ENCODE measurements at places on chromosomes 12 and 14.

DNA sequence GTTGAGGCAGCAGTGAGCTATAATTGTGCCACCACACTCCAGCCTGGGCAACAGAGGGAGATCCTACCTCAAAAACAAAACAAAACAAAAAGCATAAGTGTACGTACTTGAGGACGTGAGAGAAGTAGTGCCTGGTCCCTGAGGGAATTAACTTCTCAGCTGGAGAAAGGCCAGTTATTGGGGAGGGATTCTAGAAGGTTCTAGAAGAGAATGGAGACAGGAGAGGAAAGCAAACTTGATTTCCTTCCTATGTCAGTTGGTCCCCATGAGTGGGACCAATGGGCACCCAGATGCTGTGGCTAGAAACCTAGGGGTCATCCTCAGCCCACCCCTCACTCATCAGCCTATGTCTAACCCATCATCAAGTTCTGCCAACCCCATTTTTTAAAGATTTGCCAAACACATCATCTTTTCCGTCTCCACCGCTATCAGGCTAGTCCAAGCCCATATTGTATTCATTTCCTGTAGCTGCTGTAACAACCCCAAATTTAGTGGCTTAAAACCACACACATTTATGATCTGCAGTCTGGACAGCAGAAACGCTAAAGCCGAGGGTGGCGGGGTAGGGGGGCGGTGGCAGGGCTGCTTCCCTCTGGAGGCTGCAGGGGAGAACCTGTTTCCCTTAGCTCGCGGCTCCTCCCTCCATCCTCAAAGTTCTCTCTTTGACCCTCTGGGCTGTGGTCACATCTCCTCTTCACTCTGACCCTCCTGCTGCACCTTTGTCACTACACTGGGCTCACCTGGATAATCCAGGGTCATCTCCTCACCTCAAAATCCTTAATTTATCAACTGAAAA, 7.2 kb upstream of the RBM19 start:
- DNase-seq, result no peak

GRCh38 chr14:76574416-76575095, 186.7 kb upstream of the VASH1 start:
- DNase-seq, result no peak

- DNase-seq, result no peak
These were observed 204.3 kb upstream of the FRMD6 start for GRCh38 chr14:51447411-51447810.

DNA sequence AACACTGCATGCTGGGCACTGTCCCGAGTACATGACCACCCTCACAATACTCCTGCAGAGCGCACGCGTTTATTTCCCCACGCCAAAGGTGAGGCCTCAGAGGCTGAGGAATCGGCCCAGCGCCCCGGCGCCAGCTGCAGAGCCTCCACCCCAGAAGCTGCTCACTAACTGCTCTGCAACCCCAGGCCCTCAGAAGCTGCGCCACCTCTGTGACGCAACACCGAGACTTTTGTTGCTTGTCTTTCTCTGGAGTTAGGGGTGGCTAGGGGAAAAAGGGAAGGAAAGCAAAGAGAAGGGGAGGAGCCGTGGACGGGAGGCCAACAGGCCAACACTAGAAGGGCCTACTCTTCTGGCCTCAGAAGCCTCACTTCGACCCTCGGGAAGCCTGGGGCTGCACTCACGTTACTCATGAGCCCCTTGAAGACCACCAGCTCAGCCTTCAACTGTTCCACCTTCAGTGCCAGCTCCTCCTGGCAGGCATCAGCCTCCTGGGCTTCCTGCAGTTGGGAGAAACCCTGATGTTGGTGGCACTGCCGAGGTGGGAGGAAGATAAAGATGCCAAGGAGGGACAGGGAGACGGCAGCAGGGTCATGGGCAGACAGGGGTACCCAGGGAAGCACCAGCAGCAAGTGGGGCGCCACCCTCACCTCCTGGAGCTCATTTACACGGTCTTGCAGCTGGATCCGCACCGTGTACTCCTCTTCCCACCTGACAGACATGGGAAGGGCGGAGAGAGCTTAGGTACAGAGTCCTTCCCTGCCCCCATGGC, 5.4 kb downstream of the IFFO1 start:
- no peak for DNase-seq

DNA sequence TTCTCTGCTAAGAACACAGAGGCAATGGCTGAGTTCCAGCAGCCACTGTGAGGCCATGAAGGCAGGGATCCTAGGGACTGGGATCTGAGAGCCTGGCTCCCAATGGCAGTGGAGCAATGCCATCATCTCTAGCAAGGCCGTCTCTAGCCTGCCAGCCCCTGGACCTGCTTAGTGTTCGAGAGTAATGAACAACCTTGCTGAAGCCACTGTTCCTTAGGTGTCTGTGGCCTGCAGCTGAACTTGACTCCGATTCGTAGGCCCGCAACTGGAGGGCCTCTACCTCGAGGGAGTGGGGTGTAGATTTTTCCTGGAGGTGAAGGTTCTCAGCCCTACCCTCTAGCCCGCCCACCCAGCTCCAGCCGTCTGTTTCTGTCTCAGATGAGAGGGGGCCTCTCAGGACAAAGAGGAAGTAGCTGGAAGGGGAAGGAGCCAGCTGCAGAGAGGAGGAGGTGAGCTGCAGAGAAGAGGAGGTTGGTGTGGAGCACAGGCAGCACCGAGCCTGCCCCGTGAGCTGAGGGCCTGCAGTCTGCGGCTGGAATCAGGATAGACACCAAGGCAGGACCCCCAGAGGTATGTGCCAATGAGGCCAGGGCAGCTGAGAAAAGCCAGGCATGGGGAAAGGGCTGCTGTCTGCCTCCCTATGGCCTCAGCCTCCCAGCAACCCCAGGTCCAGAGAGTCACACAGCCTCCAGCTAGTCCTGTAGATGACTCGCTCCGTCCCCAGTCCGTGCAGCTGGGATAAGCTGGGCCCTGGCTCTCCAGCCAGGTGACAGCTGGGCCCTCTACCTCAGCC, at the start of gene PLD4:
TSS of gene PLD4 (plus strand) at position 459 of the 793 bp plus-strand sequence. CDS start 2,262 bp downstream, outside the sequence.
- no peak for DNase-seq

GRCh38 chr14:74905595-74906142, 17.4 kb downstream of the RPS6KL1 start:
- peak; percentile 72 for DNase-seq

GRCh38 chr12:120856980-120857379, 47.2 kb downstream of the SPPL3 start:
- no peak for DNase-seq

GRCh38 chr14:105525861-105526775, at the start of gene TMEM121:
TMEM121 (plus strand) TSS chr14:105526583; CDS start chr14:105528835, 2,252 bp downstream.
- no peak for DNase-seq

DNA sequence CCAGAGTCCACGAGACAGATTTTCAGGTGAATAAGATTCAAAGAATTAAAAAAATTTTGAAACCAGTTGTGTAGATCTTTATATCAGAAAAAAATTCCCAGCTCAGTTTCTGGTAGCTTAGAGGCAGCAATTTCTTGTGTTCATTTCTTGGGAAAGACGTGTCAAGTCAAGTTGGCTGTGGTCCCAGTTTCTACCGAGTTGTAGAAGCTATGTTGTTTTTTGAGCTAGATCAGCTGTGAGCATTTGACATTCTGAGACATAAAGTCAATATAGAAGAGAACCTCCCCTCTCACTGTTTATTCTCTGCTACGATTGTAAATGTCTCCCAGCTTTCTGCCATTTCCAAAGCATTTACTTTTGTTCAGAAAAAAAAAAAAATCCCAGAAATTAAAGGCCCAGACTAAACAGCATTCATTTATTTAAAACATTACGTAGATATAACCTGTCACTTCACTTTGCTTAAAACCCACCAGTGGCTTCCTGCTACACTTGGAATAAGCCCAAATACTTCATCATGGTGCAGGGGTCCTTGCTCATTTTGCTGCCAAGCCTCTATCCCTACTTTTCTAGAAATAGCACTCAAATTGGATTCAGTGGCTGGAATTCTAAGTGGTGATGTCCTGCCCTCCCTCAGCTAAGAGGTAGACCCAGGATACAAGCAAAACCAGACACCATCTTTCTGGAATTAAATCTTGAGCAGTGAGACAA, 20.6 kb upstream of the PYGL start:
- DNase-seq, result no peak

GRCh38 chr12:115467531-115467930, 783.6 kb upstream of the TBX3 start:
- DNase-seq, result no peak

DNA sequence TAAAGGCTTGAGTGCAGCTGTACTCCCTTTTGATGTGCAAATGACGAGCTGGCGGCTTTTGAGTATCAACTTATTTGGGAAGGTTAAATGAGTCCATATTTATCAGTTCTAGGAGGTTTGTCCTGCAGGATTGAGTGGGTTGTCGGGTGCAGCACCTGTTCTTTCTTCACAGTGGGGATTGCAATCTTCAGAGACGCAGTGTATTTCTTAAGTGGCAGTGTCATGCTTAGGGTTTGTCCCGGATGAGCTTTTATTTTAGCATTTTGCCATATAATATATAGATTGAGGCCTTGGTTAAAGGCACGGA, 1.2 kb downstream of the FUT8 start:
- DNase-seq, result no peak

GRCh38 chr12:49338830-49339463, 2.0 kb upstream of the C1QL4 start:
- DNase-seq, result no peak

GRCh38 chr12:56658921-56659320, 13.1 kb upstream of the ATP5F1B start:
- no peak for DNase-seq

- DNase-seq, result no peak
These were observed 92.6 kb downstream of the NUMB start for GRCh38 chr14:73365727-73366126.

GRCh38 chr14:79852950-79853744, 358.2 kb downstream of the DIO2 start:
- DNase-seq, result no peak

DNA sequence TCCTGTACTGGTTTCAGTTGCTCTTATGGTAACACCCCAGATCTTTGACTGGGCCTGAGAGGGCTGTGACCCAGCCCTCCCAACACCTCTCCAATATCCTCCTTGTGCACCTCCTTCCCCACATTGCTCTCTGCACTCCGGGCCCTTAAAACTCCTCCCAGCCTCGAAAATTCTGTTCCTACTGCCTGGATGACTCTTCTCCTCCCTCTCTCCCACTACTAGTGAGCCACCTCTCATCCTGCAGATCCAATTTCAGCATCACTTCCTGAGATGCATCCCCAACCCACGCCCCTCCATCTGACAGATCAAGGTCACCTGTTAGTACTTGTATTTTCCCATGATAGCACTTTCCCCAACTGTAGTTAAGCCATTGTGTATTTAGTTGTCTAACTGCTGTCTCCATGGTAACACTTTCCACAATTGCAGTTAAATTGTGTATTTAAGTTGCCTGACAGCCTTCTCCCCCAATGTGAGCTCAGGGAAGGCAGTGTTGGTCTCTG, 11.5 kb upstream of the NT5DC3 start:
- DNase-seq, result no peak

DNA sequence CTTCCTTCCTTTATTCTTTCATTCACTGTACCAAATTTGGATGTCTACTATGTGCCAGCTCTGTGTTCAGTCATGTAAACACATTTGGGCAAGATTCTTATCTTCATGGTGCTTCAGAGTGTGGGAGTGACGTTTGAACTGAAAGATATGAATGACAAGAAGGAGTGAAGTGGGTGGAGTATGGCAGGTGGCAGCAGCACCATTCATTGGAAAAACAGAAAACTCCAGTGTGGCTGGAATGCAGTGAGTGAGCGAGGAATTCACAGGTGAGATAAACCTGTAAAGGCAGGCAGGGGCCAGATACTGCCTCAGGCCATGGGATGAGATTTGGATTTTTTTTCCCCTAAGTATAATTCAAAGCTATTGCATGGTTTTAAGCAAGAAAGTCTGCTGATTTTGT, 140.7 kb upstream of the CCDC198 start:
- DNase-seq, result no peak

DNA sequence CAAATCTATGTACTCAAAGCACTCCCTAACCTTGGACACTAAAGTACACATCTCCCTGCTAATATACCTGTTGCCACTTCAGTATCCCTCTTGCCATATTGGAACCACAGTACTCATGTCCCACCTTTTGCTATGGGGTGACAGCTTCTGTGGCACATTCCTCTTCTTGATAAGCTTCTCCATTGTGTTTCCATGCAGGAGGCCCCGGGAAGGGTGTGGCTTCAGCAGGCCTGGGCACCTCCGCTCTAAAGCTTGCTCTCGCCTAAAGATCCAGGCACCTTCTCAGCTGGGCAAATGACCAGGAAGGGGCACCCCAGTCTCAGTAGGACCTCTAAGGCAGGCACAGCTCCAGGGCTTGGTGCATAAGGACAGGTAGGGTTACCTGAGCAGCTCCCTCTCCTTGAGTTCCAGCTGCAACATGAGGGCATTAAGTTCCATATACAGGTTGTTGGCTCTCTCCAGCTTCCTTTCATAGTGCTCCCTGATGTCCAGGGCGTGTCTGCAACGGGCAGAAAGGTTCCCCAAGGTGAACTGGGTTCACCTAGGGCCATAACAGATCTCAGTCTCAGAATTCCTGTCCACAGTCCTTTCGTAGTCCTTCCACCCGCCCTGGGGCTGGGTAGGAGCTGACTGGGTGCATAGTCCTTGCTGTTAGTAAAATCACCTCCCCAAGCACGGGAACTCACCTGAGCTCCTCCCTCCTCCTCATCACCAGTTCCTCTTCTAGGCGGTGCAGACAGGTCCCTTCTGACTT, 15.9 kb downstream of the MAP3K12 start:
- no peak for DNase-seq

- no peak for DNase-seq
These were observed 85.0 kb upstream of the GPR68 start for GRCh38 chr14:91329486-91330014.

- no peak for DNase-seq
These were observed 350.1 kb downstream of the TMTC2 start for GRCh38 chr12:83036847-83037246.

DNA sequence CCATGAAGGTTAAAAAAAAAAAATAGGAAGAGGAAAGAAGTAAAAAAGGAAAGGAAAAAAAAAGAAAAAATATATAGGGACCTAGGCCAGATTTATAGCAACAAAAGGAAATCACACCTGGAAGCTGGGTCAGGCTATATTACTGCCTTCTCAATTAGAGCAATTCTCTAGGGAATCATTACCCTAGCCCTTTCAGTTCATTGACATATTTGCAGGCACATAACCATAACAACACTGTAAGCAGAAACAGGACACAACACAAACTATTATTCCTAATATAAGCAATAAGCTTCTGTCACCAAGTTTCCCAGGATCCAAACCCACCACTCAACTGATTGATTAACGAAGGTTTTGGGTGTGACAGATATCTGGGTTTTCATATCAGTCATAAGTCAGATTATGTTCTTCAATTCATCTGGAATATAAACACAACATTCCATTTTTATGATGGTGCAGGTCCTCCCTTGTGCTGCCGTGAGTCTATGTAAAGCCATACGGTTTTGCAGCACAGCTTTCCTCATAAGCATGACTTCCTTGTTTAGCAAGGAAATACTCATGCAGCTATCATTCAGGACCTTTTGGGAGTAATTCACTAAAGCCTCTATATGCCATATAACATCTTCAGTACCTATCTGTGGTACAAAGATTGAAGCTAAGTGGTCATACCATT, 4.2 kb downstream of the PCNX4 start:
- no peak for DNase-seq
